ENCODE measurements at places on chromosomes 11 and 22. TPM values are rescaled to one million over a fixed set of nuclear protein-coding genes. Genes with fewer than 3 reads are reported as not detected.

DNA sequence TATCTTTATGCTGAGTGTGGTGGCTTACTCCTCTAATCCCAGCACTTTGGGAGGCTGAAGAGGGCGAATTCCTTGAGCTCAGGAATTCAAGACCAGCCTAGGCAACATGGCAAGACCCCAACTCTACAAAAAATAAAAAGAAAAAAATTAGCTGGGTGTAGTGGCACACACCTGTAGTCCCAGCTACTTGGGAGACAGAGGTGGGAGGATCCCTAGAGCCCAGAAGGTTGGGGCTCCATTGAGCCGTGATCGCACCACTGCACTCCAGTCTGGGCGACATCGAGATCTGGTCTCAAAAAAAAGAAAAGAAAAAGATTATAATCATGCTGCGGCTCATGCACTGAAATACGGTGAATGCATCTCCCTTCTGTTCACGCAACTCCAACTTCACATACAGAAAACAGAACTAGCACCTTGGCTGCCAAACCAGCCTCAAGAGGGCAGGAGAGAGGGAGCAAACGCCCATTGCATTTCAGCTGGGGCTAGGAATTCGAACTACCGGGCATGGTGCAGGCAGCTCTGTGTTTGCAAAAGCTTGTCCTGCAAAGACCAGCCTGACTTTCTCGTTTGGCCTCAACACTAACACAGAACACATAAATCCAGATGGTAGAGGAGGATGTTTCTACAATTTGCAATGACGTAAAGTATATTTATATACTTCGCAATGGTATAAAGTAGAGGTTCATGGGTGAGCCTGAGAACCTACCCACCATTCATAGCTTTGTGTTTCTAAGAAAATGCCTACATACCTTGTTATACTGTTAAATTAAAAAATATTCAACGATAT lies 6.3 kb upstream of the SYNGR1 start:
- peak; percentile 32 for DNase-seq

GRCh38 chr22:21898354-21898896 lies 31.0 kb upstream of the MAPK1 start:
- no peak for DNase-seq

GRCh38 chr22:42450862-42451261 lies 18.7 kb upstream of the NFAM1 start:
- no peak for DNase-seq

The HYLS1 gene
- 10.9 TPM for total RNA-seq
